Activated naive CD8-positive, alpha-beta T cell treated with anti-CD3 and anti-CD28 coated beads, Interleukin-2, amount 50 U/mL, for 24 hours (primary cell): ENCODE measurements at places on chromosomes 5 and 9.

DNA sequence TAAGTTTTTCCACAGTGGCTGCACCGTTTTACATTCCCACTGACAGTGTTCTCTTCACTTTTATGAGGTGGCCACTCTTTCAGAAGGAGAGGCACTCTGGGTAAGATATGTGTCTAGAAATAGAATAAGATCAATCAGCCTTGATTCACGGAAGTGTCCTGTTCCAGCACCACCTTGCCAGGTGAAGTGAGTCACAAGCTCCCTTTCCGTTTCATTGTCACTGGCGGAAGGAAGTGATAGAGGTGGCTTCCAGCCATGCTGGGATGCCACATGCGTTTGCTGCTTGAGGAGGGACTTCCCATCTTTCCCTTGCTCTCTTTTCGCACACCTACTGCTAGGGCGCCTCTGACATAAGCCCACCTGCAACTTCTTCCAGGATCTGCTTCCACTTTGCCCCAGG is 217.1 kb downstream of the PIK3R1 start:
- no peak for DNase-seq
- H3K36me3 ChIP-seq, result peaks cover 2% of the 10 kb centered on the region
- H3K27ac ChIP-seq, result peak overlapping the region; percentile 80
- H3K27me3 ChIP-seq, result peaks cover 4% of the 10 kb centered on the region
- H3K4me3 ChIP-seq, result no peak overlapping the region

DNA sequence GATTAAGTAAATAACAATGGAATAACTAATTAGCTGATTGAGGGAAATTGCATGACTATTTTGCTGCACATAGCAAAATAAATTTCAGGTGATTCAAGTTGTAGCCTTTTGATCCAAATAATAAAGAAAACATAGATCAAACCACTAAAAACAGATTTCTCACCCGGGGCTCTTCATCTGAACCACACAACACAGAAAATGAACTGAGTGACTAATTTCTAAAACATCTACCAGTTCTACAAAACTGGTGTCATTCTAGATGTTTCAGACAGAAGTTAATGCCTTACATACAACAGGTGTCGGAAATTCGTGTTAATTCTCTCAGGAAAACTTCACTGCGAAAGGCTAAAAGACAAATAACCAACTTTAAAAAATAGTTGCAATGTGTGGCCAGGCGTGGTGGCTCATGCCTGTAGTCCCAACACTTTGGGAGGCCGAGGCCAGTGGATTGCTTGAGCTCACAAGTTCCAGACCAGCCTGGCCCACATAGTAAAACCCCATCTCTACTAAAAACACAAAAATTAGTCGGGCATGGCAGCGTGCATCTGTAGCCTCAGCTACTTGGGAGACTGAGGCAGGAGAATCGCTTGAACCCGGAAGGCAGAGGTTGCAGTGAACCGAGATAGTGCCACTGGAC is 6.9 kb downstream of the PROP1 start:
- peaks cover 41% of the 10 kb centered on the region for H3K27me3 ChIP-seq
- H3K36me3 ChIP-seq, result no peaks in the 10 kb centered on the region
- H3K27ac ChIP-seq, result no peak overlapping the region
- H3K4me3 ChIP-seq, result no peak overlapping the region

- H3K4me3 ChIP-seq, result no peak overlapping the region
- no peak overlapping the region for H3K27ac ChIP-seq
- H3K27me3 ChIP-seq, result peaks cover 13% of the 10 kb centered on the region
- DNase-seq, result no peak
- peaks cover 4% of the 10 kb centered on the region for H3K36me3 ChIP-seq
Observed at GRCh38 chr9:91117959-91118703, 243.6 kb downstream of the AUH start.

- H3K4me3 ChIP-seq, result peak overlapping the region; percentile 91
- H3K27ac ChIP-seq, result peak overlapping the region; percentile 63
- no peaks in the 10 kb centered on the region for H3K27me3 ChIP-seq
- peaks cover 30% of the 10 kb centered on the region for H3K4me1 ChIP-seq
Observed at GRCh38 chr9:468766-469426, 254.2 kb downstream of the DOCK8 start.

DNA sequence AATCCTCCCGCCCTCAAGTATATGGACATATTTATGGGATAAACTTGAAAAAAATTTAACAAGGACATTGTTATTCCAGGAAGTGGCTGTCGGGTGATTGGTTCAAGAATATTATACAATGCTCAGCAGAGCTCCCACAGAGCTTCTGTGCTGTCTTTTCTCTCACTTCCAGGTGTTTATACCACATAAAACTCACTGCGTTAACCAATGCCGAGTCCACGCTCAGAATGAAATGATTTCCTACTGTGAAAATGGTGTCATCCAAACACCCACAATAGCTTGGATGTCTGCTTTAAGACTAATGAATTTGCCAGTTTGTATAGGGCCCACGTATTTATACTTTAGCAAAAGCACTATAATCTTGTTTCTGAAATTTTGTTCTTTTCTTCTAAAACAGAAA is 368.2 kb downstream of the NDUFS4 start:
- H3K4me3 ChIP-seq, result no peak overlapping the region
- no peak overlapping the region for H3K27ac ChIP-seq
- no peaks in the 10 kb centered on the region for H3K27me3 ChIP-seq
- no peak for DNase-seq
- H3K36me3 ChIP-seq, result no peaks in the 10 kb centered on the region

DNA sequence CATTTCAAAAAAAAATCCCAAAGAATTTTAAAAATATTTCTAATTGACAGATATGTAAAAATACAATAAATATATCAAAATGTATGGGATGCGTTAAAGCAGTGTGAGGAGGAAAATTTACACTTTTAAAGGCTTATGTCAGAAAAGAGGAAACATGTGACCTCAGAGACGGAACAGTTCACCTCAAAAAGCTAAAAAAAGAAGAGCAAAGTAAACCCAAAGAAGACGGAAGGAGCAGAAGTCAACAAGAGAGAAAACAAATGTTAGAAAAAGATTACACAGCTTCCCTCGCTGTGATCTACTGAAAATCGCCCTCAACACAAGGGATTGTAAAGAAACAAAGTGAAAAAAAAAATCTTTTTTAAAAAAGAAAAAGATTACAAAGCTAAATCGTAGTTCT is 186.9 kb downstream of the AUH start:
- H3K27ac ChIP-seq, result peak overlapping the region; percentile 94
- H3K4me1 ChIP-seq, result peaks cover 69% of the 10 kb centered on the region
